T-helper 2 cell (primary cell): ENCODE measurements at places on chromosomes 6 and 20.

DNA sequence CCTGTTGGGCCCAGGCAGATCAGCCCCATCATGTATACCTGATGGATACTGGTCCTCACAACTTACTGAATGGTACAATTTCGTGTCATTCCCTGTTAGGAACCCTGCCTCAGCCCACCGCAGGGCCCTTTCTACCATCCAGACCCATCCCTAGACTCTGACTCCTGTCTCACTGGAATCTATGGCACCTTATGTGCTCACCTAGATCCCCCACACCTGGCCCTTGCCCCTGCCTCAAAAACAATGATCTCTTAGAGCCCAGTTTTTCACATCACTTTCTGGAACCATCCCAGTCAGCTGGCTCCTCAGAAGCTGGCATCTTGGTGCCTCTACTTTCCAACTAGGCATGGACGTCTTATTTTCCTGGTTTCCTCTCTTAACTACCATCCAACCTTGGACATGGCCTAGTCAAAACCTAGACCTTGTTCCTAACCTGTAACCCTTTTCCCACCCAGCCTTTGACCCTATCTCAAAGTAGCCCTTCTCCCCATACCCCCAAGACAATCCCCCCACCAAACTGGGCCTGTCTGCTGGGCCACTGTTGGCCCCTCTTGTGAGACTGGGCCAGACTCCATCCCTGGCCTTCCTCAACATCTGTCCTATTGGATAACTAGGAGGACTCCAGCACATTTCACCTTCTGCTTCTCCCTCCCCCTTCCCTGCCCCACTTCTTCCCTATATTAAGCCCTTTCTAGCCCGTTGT is 981 bp downstream of the HM13 start:
- no peak for DNase-seq

- no peak for DNase-seq
Measured at GRCh38 chr6:41055149-41055548, 2.1 kb downstream of the APOBEC2 start.

GRCh38 chr6:168441434-168442391 is 729 bp downstream of the SMOC2 start:
- no peak for DNase-seq

DNA sequence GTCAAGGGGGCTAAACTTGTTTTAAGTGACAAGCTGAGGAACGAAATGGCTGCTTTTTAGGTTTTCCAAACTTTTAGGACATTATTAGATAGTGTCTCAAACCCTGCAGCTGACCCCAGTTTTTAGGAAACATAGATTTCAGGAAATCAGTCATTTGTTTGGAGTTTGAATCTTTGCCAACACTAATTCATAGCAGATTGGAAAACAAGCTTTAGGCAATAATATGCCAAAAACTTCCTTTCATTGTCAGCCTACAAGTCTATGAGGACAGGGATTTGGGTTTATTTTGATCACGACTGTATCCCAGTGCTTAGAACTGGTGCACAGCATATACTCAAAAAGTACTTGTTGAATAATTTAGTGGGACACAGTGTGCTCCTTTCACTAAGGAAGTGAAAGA is 123.2 kb downstream of the TINAG start:
- DNase-seq: no peak

GRCh38 chr20:4604580-4604979 is 117.1 kb upstream of the PRND start:
- no peak for DNase-seq

- DNase-seq: no peak
Measured at GRCh38 chr6:160457823-160458222, 109.6 kb downstream of the SLC22A3 start.

DNA sequence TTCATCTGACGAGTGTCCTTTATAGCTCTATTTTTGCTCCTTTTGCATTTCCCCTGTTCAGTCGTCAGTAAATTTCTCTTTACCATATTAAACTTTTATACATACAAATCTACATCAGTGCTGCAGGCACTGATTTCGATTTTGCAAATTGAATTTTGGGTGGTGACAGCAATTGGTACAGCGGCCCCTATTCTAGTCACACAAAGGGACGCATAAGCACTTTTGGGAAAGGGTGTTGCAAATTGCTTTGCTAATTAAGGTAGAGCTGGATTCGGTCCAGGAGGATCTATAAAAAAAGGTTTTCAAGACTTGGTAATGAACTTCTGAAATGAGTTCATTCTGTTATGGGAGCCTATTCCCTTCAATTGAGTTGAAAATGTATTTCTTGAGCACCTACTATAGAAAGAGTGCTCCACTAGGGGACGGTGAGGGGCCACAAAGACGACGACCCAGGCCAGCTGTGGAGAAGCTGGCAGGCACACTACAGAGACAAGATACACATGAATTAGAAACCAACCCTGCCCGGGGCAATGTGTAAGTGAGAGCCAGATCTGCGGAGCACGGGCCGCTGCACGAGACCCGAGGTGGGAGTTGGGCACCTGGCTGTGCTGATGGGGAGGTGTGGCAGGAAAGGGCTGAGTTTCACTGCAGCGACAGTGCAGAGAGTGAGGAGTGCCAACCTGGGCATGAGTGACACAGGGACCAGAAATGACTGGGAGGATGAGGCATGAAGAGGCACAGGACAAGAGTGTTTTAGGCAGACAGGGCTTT is 5.4 kb downstream of the UQCC2 start:
- DNase-seq: no peak

DNA sequence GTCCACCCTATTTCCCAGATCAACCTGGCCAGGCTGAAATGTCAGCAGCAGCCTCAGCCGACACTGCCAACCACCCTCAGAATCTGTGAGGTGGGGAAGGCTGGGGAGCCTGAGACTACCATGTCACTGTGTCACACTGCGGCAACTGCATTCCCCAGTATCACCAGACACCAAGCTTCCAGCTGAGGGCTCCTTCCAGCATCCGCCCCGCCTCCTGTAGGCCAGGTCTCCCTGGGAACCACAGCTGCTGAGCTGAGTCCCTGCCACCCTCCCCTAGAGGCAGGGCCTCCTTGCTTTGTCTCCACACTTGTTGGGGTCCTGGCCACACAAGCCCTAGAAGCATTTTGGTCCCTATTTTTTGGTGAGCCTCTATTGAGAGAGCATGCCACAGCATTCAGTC is 115.7 kb downstream of the UNC5CL start:
- no peak for DNase-seq

GRCh38 chr6:20879526-20879925 is 345.3 kb downstream of the CDKAL1 start:
- no peak for DNase-seq

DNA sequence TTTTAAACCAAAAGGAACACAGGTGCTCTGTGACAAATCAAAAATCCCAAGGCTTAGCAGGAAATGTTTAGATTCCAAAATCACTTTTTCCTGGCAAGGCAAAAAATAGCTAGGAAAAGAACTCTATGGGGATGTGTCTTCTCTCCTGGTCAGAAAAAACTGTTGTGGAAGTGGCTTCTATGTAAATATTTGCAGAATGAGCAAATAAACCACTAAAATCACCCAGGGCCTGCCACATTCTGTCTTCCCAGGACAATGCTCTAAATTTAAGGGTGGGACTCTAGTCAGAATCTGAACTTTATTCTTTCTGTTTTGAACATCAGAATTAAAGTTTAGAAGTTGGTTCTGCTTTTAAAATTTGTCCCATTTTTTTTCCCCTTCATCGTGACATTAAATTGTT is 29.3 kb downstream of the GCM1 start:
- DNase-seq: no peak
